ENCODE measurements at places on chromosomes 12 and 14.

- DNase-seq: no peak
Observed at GRCh38 chr14:58825606-58826005, 187.8 kb downstream of the DACT1 start.

GRCh38 chr12:84803661-84804060 lies 108.9 kb downstream of the SLC6A15 start:
- DNase-seq: no peak

GRCh38 chr12:109609342-109609741 lies 35.7 kb downstream of the MVK start:
- DNase-seq: no peak

- no peak for DNase-seq
Observed at GRCh38 chr12:64946132-64946829, 121.8 kb downstream of the TBC1D30 start.

DNA sequence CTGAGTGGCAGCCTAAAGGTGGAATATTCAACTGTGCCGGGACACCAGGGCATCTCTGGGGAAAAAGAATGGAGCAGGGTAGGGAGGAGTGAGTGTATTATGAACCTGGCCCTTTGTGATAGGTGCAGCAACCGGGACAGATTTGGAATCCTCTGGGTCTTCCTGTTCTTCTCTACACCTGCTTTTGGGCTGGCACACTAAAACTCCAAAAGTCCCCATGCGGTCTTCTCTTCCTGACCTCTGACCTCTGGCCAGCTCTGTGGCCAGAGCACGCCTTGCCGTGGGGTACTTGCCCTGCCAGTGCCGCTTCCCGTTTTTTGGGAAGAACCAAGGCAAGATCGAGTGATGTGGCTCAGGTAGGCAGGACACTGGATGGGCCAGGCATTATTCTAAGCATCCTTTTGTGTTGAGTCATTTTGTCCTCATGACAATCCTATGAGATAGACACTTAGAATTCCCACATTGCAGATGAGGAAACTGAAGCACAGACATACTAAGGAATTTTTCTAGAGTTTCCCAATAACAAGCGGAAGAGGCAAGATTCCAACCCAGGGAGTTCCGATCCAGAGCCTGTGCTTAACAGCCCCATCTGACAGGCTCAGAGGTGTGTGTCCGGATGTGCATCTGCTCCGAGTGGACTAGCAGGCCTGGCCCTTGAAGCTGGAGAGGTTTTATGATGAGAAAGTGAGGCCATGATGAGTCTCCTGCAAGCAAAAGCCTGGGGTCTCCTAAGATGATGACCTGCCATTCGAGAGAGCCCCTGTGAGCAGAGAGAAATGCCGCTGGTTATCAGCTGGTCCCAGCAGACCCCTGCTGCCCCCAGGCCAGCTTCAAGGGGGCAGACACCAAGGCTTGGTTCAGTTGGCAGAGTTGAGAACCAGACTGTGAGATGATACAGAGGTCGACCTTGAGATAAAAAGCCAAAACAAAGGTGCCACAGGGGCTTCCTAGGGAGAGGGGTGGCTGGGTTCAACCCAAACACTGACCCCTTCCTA lies 67.9 kb upstream of the ESRRB start:
- DNase-seq: no peak

GRCh38 chr14:54698501-54698900 lies 131.6 kb downstream of the SAMD4A start:
- no peak for DNase-seq

GRCh38 chr14:50961605-50962221 lies 17.4 kb upstream of the PYGL start:
- DNase-seq: no peak

GRCh38 chr12:54197010-54197409 lies 8.2 kb upstream of the SMUG1 start:
- no peak for DNase-seq

DNA sequence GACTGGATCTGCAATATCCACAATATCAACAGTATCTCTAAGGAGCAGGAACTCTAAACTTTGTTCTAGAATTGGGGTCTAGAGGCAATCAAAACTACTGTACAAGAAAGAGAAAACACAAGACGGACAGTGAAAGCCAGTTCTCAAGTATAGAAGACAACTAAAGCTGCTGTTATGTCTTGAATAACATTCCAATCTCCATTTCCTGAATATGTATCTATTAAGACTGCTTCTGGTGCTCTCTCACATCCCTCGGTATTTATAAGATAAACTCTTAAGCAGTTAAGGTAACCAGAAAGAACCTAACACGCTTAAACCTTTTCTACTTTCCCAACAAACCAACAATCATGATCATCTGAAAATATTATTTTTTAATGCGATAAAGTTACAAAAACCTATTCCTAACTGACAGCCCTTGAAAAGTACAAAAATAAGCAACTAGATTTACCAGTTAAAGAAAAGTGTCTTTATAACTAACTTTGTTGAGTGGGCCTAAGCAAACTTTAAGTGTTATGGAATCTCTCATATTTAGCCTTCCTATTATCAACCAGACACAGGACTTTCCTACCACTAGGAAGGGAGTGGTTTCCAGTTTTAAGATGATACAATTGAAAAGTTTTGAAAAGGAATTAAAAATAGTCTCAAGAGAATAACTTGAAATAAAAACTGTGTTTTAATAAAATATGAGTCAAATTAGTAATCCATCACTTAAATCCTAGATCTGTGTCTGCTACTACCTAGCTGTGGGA lies 30.7 kb downstream of the NUMB start:
- DNase-seq: no peak

GRCh38 chr12:49649445-49649844 lies 26.1 kb downstream of the PRPF40B start:
- DNase-seq: no peak

DNA sequence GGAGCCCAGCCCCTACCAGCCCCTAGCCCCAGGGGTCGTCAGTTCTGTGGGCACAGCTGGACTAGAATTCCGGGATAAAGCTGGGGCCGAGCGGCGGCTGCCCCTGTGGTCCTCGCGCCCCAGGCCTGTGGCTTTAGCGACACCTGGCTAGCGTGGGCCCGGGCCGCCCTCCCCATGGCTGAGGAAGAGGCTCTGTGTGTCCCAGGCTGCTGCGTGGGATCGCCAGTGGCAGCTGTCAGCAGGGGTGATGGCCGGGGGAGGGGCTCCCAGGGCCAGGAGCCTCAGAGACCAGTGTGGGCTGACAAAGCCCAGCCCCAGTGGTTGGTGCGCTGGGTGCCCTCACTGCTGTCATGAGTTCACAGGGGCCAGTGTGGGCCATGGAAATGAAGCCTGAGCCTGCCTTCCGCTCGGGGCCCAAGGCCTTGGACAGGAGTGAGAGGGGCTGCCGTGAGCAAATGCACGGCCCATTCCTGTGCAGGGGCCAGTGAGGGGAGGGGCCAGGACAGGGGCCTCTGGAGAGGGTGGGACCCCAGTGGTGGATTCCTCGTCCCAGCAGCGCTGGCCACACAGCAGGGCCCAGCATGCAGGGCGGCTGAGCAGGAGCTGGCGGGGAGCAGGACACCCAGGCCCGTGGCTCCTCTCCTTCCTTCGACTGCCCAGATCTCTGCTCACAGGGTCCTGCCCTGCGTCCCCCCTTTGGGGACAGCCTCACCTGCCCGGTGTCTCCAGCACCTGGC lies 11.4 kb downstream of the FBRSL1 start:
- no peak for DNase-seq

GRCh38 chr12:120821878-120822277 lies 82.3 kb downstream of the SPPL3 start:
- DNase-seq: no peak

- no peak for DNase-seq
Observed at GRCh38 chr12:78563826-78564225, 300.7 kb upstream of the SYT1 start.

- no peak for DNase-seq
Observed at GRCh38 chr12:96872961-96873360, 34.1 kb upstream of the NEDD1 start.

DNA sequence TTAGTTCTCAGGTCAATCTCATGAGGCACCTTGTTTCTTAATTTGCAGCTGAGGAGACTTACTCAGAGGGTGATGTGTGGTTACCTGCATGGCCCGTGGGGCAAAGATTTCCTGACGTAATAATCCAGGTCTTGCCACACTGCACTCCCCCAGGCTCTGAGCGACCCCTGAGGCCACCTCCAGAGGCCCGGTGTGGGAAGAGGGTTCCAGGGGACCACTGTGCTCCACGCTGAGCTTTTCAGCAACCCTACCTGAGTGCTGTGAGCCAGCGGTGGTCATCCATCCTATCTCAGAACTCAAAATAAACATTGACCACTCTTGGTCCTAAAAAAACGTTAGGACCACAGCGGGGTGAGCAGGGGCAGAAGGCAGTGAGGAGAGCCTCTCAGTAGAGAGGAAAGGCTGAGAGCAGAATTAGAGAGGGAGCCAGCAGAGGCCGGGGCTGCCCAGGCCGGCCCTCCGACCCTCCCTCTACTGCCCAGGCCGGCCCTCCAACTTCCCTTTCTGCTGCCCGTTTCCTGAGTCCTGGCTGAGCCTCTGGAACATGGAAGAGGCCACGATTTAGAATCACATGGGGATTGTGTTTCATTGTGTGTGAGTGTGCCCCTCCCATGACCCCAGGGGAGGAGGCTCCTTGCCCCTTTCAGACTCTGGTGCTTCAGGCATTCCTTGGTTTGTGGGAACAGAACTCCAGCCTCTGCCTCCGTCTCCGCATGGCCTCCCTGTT lies 188.2 kb upstream of the DIO3 start:
- DNase-seq: no peak

GRCh38 chr12:80648881-80649280 lies 58.6 kb upstream of the MYF6 start:
- DNase-seq: no peak

GRCh38 chr12:64070454-64070853 lies 151.6 kb downstream of the KICS2 start:
- DNase-seq: no peak

DNA sequence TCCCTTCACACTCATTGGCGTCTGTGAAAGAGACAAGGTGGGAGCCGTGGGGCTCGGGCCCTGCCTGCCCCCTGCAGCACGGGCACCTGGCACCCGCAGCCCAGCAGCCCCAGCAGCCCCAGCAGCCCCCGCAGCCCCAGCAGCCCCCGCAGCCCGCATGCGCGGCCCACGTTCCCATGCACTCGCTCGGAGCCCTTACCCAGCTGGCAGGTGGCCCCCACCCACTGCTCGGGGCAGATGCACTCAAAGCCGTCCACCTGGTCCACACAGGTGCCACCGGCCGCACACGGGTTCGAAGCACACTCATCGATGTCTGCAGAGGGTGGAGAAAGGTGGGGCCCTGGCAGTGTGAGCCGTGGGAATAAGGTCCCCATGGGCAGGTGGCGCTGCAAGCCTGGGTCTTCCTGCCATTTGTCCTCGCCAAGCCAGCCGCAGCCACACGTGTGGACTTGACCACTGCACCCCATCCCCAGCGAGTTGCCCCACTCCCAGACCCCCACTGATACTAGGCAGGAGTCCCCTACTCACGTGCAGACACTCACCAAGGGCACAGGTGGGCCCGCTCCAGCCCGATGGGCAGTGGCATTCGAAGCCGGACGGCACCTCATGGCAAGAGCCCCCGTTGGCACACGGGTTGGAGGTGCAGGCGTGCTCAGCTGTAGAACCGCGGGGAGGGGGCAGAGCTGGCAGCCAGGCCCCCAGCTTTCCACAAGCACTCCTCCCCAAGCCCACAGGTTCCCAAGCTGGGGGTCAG lies 17.3 kb downstream of the JAG2 start:
- no peak for DNase-seq

GRCh38 chr12:29563636-29564035 lies 66.2 kb upstream of the OVCH1 start:
- no peak for DNase-seq

DNA sequence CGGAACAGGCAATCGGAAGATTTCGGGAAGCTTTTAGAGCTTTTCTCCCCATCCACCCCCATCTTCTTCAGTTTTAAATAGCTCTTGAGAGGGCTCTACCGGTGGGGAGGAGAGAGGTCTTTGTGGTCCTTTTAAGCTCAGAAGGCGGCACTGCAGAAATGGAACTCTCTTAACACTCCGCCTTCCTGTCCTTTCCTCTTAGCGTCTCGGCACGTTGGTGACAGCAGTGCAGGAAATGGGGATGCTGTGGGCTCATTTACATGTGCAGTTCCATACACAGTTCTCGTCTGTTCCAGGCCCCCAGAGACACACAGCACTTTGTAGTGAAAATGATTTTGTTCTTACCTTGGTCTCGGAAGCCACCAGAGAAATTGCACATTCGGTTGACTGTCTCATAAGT lies 50.4 kb upstream of the RIN3 start:
- DNase-seq: no peak
